ENCODE measurements at places on chromosomes 13 and 19.

- no peaks in the 10 kb centered on the region for H3K27me3 ChIP-seq
- H3K27ac ChIP-seq = no peak overlapping the region
Measured at GRCh38 chr13:19153782-19154450, 27.7 kb downstream of the TUBA3C start.

GRCh38 chr13:106772006-106772601, 204.2 kb upstream of the ARGLU1 start:
- no peaks in the 10 kb centered on the region for H3K27me3 ChIP-seq
- H3K4me3 ChIP-seq = no peak overlapping the region
- H3K36me3 ChIP-seq = no peaks in the 10 kb centered on the region
- no peak for DNase-seq

GRCh38 chr13:99862244-99862643, 109.3 kb downstream of the ZIC5 start:
- no peaks in the 10 kb centered on the region for H3K27me3 ChIP-seq
- H3K4me3 ChIP-seq = no peak overlapping the region
- H3K36me3 ChIP-seq = no peaks in the 10 kb centered on the region
- peaks cover 10% of the 10 kb centered on the region for H3K4me1 ChIP-seq

DNA sequence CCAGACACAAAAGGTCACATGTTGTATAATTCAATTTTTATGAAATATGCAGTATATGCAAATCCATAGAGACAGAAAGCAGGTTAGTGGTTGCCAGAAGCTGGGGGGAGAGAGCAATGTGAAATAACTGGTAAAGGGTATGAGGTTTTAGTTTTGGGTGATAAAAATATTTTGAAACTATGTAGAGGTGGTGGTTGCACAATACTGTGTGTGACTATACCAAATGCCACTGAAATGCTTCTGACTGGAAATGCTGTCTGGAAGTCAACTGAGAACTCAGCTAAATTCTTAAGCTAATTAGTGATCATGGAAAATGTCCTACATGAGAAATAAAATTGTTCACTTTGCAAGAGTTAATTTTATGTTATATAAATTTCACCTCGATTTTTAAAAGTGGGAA, 65.3 kb upstream of the RXFP2 start:
- no peaks in the 10 kb centered on the region for H3K4me1 ChIP-seq
- H3K27me3 ChIP-seq = no peaks in the 10 kb centered on the region
- H3K4me3 ChIP-seq = no peak overlapping the region
- DNase-seq = no peak
- H3K27ac ChIP-seq = no peak overlapping the region

GRCh38 chr13:24664726-24665409, 15.3 kb upstream of the ATP12A start:
- peaks cover 33% of the 10 kb centered on the region for H3K4me1 ChIP-seq
- no peaks in the 10 kb centered on the region for H3K36me3 ChIP-seq
- H3K4me3 ChIP-seq = no peak overlapping the region
- DNase-seq = no peak

Data from transverse colon (tissue), 4 donors.